ENCODE measurements at places on chromosomes 12 and 14. TPM values are rescaled to one million over a fixed set of nuclear protein-coding genes. Genes with fewer than 3 reads are reported as not detected.

DNA sequence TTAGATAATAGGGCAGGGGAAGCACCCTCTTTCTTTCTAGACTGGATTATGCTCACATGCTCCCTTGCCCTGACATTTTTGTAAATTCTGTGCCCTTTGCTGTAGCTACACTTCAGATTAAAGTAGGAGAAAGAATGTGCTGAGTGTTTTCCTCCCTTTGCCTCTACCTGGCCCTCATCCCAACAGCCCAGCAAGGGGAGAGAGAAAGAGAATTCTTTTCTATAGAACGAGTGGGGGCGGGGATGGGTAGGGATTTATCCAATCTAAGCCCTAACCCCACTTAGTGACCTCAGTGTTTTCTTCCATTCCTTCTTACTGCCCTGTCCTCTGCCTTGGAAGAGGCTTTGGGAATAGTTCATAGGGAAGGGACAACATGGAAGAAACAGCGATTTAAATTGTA, 13.5 kb downstream of the GPR84 start:
- no peak for DNase-seq

Gene IL26
- total RNA-seq = 0.33 TPM

DNA sequence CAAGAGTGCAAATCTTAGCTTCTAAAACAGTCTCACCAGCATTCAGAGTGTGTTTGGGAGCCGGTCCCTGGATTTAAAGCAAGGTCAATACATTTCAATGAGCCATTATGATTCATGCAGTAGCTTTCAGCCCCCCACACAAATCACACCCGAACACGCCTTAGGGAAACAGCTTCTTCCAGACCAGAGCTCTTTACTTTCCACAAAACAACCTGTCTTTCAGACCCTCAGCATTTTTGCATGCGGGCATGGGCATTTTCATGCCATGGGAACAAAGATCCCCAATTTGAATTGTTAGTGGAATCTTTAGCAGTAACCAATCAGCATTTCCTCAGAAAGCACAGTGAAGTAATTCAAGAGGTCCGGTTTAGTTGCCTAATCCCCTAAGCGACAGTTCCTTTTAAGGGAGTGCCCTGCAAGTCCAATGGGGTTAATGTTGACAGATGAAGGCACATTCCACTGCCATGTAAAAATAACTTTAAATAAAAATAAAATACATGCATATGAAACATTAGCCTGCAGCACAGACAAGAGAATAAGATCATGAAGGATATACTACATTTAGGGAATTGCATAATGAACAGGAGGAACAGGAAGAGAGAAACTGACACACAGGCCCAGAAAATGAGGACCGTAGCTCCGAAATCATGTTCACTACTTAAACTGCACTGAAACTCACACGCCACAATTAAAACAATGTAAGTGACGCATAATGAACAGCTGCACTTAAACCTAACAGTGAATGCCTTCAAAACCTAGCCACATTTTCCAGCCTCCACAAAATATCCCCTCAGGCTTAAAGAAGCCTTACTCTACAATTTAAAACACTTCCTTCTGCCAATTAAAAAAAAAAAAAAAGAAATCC, 4.0 kb downstream of the VPS37B start:
- DNase-seq = no peak

Gene SPTLC2
- 18.1 TPM for total RNA-seq

- no peak for DNase-seq
Measured at GRCh38 chr14:56963381-56963780, 153.1 kb upstream of the OTX2 start.

DNA sequence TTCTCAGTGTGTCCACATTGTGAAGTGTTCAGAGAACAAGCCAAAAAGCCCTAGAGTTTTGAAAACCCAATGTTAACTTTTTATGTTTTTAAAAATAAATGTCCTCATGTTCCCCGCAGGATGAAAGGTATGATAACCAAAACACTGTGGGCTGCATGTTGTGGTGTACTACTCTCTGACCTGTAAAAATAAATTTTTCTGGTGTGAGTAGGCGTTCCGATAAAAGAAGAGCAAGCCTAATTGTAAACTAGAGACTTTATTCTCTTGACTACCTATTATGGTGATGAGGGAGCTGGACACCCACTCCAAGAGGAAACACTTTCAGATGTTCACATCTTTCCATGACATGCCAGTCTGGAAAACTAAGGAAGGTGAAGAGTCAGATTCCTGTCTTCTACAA, 18.2 kb downstream of the PTGER2 start:
- no peak for DNase-seq

Gene GPR162
- total RNA-seq = 0.24 TPM
